ENCODE measurements at places on chromosomes 2 and 18.

DNA sequence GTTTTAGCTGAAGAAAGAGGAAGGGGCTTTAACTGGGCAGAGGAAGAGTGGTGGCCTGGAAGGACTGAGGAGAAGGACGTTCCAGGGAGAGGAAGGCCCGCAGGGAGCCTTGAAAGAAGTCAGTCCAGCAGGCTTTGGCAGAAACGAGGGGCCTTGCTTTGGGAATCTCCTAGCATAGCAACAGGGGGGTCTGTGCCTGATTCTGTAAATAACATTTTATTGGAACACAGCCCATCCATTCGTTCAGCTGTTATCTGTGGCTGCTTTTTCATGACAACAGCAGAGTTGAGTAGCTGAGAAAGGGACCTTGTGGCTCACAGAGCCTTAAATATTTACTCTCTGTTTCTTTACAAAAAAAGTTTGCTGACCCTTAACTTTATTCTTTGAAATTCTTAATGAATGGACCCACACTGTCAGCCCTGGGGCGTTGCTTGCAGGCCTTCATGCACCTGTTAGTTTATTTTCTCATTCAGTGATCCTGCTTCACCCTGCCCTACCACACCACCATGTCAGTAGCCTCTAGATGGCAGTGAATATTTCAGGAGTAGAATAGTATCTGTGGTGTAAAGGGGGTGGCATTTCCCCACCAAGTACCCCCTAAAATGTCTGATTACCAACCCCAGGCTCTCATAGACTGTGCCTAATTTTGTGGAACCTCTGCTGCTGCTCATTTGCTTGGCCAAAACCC lies 61.0 kb downstream of the MGAT5 start:
- DNase-seq: no peak

DNA sequence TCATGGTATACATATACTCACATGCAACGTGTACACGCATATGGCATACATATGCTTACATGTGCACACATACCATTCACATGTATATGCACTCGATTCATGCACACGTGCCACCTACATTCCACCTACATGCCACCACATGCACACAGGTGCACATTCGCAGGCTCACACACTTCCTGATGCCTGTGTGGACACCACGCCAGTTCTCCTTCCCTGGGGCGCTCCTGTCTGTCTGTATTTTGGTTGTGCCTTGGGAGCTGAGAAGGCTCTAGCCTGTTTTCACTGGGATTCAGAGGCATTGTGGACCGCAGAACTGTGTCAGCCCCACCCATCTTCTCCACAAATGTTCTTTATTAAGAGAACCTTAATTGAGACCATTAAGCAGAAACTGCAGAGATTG lies 96.6 kb upstream of the CTDP1 start:
- DNase-seq: no peak

DNA sequence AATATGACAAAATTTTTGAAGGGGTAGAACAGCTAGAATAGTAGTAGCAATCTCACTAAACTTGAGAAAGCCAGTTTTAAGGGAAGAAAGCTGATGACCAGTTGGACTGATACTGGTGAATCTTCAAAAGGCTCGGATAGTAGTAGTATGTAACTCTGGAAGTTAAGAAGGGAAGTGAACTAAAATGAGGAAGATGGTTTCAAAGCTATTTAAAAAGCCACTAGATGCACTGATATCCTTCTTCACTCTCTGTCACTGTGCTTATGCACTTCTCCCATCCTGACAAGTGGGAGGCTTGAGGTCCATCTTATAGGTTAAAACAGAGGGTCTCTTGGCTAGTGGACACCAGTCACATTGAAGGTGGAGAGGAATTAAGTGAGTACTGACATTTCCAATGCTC lies 141.1 kb downstream of the NCOA1 start:
- no peak for DNase-seq

DNA sequence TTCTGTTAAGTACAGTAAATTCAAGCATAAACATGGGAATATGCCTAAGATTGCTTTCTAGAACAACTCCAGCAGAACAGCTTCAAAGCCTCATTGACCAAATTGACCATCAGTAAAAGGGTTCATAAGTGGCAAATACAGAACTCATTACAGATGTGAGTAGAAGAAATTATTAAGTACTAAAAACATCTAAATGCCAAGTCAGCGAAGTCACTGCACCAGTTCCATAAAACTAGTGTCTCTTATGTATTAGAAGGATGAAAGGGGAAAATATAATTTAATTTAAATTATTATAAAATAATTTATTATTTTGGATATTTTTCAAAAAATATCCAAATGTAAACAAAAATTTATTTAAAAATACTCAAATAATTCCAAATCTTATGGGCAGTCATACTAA lies 553.2 kb downstream of the ERBB4 start:
- no peak for DNase-seq

GRCh38 chr2:127045792-127046501 lies 61.0 kb downstream of the BIN1 start:
- no peak for DNase-seq
